ENCODE measurements at places on chromosomes 2 and 18.

DNA sequence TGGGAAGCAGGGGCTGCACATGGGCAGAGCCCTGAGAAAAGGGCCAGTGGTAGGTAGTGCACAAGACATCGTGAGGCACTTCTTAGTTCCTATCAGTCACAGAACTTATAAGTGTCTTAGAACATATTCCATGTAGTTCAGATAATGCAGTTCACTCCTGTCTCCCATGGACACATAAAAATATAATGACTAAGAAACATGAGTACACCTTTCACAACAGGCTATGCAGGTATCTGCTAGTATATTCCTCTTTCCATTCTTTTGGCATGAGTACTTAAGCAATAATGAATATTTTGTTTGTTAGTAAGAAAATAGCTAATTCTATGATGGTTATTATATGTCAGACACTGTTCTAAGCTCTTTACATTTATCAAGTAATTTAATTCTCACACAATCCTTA is 808.4 kb downstream of the BCL11A start:
- no peak for DNase-seq

GRCh38 chr2:112152476-112153178 is 14.4 kb downstream of the FBLN7 start:
- no peak for DNase-seq

DNA sequence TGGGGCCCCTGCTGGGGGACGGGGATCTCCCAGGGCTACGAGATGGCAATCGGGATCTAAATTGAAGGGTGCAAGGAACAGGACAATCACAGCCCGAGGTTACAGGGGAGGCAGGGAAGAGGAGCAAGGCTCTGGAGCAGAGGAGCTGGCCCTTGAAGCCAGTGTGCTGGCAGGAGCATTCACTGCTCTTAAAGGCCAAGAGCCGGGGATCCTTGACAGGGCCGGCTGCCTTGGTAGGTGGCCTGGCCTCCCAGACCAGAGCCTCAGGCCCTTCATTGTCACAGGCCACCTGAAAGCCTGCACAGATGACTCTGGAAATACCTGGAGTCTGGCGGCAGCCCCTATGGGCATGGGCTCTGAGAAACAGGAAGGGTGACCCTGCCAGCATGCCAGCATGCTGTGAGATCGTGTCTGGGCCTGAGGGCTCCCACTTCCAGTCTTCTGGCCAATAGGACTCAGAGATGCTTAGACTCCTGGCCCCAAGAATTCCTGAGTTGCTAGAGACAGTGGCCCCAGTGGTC is 38.7 kb downstream of the PDIA6 start:
- no peak for DNase-seq

GRCh38 chr2:199847181-199847864 is 3.7 kb downstream of the FTCDNL1 start:
- no peak for DNase-seq

- no peak for DNase-seq
These were observed 12.0 kb downstream of the SPAG16 start for GRCh38 chr2:213296270-213296669.

DNA sequence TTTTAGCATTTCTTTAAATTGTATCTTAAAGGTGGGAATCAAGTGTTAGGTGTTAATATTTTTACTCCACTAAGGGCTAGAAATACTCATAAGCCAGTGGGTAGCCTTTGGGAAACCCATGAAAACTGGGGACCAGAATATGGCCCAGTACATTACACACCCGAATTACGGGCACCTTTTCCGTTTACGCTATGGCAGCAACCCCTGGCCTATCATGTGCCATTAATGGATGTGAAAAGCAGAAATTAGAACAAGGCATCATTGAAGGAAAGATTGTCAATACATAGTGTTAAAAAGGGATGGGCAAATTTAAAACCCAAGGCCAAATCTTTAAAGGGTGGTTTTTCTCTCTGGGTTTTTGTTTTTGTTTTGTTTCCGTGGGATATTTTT is 781 bp downstream of the FARP2 start:
- no peak for DNase-seq

DNA sequence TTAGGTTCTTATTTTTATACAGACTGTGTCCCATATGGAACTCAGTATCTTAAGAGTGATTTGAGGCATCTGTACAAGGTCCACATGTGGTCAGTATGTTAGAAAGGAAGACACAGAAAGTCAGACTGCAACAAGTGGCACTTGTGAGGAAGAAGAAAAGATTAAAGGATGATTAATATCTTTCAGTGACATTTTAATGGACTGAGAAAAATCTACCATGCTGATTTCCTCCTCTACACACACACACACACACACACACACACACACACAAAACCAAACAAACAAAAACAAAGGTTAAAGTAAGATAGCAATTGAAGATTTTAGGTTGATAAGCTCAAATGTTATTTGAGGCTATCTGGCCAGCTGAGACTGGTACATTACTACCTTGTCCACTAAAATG is 94.5 kb upstream of the CHRNA1 start:
- no peak for DNase-seq

DNA sequence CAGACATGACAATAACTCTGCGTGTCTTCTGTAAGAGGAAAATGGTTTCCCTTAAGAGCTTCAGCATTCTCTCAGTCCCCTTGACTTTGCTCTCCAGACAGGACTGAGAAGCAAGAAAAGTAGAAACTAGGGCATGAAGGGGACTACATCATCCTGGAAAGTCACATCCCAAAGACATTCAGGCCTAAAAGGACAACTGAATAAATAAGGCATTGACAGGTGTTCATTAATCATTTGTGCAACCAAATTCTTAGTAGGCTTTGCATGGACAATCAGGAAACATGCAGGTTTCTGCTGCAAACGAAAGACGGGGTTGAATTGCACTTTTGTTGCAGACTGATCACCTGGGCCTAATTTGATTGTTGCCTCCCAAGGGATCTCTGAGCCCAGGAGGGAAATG is 1.2 kb upstream of the SGPP2 start:
- DNase-seq = no peak

- no peak for DNase-seq
These were observed 37.9 kb downstream of the FAM210A start for GRCh38 chr18:13688191-13689136.

DNA sequence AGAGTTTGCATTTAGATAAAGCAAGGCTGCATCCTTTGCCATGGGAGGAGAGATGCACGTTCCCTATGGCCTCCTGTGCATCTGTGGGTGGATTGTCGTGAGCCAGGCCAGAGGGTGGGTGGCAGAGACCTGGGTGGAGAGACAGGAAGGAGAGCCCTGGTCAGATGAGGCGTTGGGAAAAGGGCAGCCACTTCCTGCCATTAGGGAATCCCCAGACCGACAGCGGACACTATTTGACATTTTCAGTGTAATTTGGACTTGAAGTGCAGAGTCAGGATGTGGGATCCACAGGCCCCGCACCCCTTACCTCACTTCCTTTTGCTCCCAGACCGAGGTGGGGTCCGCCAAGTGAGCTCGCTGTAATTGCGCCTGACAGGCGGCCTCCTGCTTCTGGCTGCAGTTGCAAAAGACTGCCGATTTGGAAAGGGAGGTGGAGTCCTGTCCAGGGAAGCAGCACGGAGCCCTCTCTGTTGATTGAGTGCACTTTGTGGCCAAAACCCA is 150.0 kb downstream of the DYSF start:
- no peak for DNase-seq

DNA sequence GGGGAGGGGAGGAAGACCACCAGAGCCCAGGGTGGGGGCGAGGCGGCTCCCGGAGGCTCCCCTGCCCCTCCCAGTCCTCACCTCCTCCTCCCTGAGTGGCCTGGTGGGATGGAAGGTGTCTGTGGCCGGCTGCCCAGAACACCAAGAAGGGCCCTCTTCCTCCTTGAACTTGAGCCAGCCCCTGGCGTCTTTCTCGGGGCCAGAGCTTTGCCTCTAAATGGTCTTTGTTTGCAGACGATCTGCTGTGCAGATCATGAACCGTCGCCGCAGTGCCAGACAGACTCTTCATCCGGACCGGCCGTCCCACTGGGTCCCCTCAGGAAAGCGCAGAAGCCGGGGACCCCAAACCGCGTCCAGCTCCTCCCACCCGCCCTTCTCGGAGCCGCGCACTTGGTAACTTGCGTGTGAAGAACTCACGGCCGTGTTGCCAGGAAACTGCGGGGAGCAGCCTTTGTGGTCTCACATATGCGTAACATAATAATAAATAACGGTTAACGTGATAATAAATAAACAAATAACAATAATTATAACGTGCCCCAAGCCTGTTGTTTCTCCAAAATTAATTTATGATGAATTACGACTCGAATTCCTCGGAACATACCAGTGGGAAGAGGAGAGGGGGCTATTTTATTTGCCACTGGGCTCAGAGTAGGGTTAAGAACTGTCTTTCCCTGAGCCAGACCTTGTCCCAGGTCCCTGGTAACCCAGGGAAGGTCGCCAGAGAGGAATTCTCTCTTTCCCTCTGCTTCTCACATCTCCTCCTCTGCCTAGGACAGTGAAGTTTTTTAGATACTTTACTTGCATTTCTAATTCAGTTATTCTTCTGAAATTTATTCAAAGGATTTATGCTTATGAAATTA is 41.0 kb downstream of the PTGR3 start:
- DNase-seq = no peak

GRCh38 chr2:203453858-203454451 is 81.1 kb downstream of the RAPH1 start:
- peak; percentile 44 for DNase-seq

DNA sequence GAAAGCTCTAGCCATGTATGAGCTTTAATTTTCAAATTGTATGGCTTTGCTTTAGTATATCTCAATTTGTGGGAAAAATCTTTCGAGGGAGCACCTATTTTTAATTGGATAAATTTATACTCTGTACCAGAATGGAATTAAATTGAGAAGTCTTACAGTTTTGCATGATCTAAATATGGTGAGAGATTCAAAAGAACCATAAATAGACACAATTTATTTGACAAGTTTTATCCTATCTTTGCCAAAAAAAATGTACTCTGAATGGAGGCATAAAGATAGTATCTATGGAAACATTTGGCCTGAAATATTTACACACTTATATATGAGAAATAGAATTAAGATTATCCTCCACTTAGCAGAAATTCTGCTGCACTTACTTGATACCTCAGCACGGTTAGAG is 238.4 kb downstream of the NDUFA10 start:
- DNase-seq = no peak

Measured in activated CD4-positive, alpha-beta T cell treated with anti-CD3 and anti-CD28 coated beads for 36 hours (primary cell).